ENCODE measurements at places on chromosomes 2 and 18. TPM values are rescaled to one million over a fixed set of nuclear protein-coding genes. Genes with fewer than 3 reads are reported as not detected.

MRPS5 gene
- total RNA-seq, result 43.8 TPM

MYL12A gene
- total RNA-seq, result 63.0 TPM

IMP4 gene
- 40.1 TPM for total RNA-seq

SIX2 gene
- total RNA-seq, result not detected

KCTD1 gene
- 33.4 TPM for total RNA-seq

STPG4 gene
- not detected for total RNA-seq

ARHGEF4 gene
- total RNA-seq, result 68.5 TPM

APCDD1 gene
- 26.8 TPM for total RNA-seq

PLGLB2 gene
- 1.6 TPM for total RNA-seq

ANKRD30B gene
- 3.9 TPM for total RNA-seq

CCDC148 gene
- 26.3 TPM for total RNA-seq

POTEJ gene
- total RNA-seq, result 0.46 TPM

RAD51AP2 gene
- total RNA-seq, result 1.2 TPM

CHPF gene
- total RNA-seq, result 45.0 TPM

LRRC30 gene
- not detected for total RNA-seq

DOCK10 gene
- total RNA-seq, result 36.7 TPM

CRYGC gene
- total RNA-seq, result not detected
